ENCODE measurements at places on chromosomes 5 and 9.

- DNase-seq, result no peak
Measured at GRCh38 chr9:87968155-87968554, 6.2 kb downstream of the CDK20 start.

DNA sequence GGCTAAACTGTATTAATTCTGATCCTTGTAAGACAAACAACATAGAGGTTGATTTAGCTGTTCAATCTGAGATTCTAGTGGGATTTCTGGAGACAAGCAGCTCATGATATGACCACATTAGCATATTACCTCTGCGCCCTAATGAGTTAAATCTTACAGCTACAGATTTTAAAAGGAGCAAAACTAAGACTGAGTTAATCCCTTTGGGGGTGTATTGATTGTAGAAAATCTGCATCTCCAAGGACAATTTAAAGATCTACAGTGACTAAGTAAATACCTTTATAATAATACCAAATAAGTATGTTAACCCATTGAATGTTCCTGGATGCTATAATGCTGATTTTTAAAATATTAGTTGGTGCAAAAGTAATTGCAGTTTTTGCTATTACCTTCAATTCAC lies 33.2 kb downstream of the ADAMTSL1 start:
- no peak for DNase-seq

DNA sequence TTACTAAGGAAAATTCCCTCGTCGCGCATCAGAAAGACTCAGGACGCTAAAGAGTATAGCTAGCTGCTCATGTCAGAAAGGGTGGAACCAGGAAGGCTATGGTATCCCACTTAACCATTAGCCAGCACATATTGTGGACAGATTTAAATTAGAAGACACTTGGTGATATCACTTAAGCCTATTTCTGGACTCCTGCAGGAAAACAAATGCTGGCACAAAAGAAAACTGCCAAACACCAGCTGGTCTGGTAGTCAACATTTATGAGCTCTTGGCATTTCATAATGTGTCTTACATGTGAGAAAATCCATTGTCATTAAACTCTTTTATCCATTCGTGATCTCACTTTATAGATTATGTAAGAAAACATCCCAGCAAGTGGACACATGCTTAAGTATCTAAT lies 377.4 kb downstream of the PTPRD start:
- DNase-seq, result no peak

DNA sequence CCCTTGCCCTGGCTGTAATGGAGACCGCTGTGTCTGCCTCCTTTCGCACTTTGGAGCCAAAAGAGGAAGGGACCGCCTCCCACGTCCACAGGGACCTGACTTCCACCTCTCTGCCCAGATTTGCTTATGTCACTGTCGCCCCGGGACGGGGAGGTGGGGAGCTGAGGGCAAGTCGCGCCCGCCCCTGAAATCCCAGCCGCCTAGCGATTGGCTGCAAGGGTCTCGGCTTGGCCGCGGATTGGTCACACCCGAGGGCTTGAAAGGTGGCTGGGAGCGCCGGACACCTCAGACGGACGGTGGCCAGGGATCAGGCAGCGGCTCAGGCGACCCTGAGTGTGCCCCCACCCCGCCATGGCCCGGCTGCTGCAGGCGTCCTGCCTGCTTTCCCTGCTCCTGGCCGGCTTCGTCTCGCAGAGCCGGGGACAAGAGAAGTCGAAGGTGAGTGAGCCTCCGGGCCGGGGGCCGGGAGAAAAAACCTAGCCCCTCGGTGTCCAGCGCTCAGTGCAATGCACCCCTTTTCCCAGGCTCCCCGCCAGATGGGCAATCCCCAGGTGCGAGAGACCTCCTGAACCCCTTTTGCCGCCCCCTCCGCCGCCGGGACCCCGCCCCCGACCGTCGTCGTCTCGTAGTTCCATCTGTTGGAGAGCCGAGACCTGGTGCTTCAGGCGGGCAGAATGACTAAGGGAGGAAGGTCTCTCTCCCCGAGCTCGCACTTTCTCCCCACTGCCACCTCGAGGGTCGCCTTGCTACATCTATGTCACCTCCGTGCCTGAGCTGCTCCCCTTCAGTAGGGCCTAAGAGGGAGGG lies at the start of gene GPX3:
Gene GPX3 (plus strand): TSS at position 288 of the 807 bp plus-strand sequence. CDS start 64 bp downstream, at position 352.
- DNase-seq, result peak; percentile 98
